ENCODE measurements at places on chromosomes 2 and 18.

DNA sequence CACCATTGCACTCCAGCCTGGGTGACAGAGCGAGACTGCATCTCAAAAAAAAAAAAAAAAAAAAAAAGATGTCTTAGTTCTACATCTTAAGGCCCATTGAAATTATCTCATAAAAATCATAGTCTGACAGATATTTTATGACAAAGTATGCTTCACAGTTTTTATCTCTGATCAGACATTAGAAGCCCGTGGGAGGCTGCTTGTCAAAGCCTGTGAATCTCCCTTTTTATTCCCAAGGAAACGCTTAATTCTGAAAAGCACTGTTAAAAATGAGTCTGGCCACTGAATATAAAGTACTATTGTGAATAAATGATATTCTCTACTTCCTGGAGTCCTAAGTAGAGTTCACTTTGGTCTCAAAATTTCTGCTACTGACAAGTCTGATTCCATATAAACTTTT is 71.1 kb downstream of the ZDBF2 start:
- no peak for DNase-seq

- no peak for DNase-seq
Measured at GRCh38 chr2:46165916-46166315, 131.3 kb upstream of the EPAS1 start.

DNA sequence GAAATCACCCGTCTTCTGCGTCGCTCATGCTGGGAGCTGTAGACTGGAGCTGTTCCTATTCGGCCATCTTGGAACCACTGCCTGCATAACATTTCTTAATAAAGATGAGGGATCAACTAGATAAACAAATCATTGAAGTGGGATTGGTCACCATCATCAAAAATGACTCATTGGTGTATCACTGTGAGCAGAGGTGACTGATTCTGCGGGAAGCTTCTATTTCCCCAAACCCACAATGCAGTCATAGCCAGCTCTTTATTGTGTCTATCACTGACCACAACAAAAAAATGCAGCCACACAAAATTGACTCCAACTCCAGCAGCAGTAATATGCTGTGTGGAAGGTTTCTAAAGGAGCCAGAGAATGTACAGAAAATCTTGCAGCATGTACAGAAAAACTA is 630.7 kb upstream of the HS6ST1 start:
- DNase-seq: no peak

- peak; percentile 94 for DNase-seq
Measured at GRCh38 chr18:23918395-23919032, 96.0 kb upstream of the TTC39C start.

DNA sequence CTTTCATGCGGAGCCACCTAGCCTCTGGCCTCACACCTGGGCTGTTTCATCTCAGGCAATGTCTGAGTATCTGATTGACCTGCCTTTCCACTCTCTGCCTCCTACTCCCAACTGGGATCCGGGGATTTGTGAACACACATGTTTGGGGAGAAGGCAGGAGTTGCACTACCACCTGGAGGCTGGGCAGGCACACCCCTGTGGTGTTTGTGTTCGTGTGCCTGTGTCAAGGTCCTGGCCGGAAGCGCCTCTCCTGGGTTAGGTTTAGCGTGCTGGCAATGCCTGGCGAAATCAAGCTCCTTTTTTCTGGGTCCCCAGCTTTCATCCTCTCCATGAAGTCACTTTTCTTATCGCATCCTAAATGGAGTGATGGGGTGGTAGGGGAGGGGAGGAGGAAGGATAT is 63.9 kb downstream of the GATA6 start:
- DNase-seq: no peak

DNA sequence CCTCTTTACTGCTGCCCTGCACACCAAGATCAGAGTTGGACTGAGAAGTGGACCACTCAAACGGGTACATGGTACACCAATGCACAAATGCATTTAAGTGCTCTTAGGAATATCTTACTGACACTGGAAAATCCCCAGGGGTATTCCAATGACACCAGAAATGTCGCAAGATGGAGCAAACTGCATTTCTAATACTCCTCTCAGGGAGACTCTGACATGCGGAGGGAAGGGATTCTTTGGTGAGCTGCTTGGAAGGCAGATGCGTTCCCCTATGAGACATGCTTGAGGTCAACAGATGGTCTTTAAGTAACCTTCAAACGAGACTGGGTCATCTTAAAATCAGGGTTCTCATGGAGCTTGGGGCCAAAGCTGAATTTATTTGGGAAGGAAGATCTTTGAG is 521.8 kb upstream of the TCF4 start:
- DNase-seq: no peak

GRCh38 chr2:157158111-157158510 is 99.4 kb upstream of the GALNT5 start:
- DNase-seq: no peak

GRCh38 chr2:239605976-239606375 is 205.2 kb upstream of the HDAC4 start:
- no peak for DNase-seq

- DNase-seq: no peak
Measured at GRCh38 chr2:195022508-195022830, 634.6 kb upstream of the SLC39A10 start.

GRCh38 chr2:160201849-160202539 is 1.9 kb upstream of the ITGB6 start:
- no peak for DNase-seq

DNA sequence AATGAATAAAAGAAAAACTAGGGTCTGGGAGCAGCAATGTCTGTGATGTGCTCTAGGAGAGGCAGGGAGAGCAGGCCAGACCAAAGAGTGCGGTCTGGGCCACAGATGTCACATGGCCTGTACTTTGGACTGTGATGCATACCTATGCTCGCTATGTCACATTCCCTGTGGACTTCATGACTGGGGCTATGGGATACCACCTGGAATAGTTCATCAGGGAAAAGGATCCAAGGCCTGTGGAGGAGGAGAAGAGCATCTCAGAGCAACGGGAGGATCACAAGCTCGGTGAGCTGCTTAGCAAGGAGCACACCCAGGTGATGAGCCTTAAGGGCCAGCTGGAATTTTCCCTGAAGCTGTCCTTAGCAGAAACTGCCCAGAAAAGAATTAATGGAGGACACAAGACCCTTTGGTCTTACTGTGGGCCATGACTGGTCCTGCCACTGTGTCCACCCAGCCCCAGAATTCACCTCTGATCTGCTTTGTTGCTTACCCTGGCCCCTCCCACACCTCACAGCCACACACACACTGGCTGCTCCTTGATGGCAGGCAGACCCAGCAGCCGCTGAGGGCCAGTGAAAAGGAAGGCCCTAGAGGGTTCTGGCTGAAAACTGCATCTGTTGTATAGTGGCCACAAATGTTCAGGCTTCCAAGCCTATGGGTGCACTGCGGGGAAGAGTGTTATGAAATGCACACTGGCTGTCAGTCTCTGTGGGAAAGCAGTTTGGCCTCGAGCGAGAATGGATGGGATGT is 25.3 kb upstream of the GCC2 start:
- DNase-seq: no peak

- no peak for DNase-seq
Measured at GRCh38 chr2:137943678-137944347, 20.5 kb upstream of the HNMT start.

DNA sequence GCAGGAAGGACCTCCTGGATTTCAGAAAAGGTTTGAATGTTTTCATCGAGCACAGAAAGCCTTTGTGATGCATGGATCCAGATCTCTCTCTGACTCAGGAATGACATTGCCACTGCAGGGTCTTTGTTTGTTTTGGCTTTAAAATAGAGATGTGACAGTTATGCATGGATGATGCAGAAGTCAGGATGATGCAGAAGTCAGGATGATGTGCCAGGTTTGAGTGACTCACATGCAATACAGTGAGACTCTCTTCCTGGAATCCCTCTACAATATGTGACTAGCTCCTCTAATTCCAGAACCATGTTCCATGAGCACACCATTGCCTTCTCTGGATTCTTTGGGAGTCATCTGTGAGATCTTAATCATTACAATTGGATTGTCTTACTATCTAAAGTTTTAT is 177.9 kb upstream of the RAB6C start:
- DNase-seq: no peak
